ENCODE measurements at places on chromosomes 13 and 19. TPM values are rescaled to one million over a fixed set of nuclear protein-coding genes. Genes with fewer than 3 reads are reported as not detected.

Gene CCDC169
- 0.40 TPM for total RNA-seq

DNA sequence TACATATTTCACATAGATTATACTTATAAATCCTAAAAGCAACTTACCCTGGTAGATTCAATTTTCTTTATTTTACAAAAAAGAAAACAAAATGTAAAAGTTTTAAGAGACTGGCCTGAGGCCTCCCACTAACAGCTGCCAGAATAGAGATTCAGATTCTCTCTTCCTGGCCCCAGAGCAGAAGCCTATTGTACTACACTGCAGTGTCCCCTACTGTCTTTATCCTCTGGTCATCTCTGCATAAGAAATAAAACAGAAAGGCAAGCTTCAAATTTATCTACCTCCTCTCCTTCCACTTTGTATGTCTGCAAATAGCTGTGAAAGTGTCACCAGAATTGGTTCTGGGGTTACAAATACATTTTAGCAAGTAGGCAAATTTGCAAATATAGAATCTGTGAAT lies 1004.1 kb upstream of the PCDH9 start:
- no peak for ATAC-seq

Gene ACER1
- total RNA-seq: 1.8 TPM

DNA sequence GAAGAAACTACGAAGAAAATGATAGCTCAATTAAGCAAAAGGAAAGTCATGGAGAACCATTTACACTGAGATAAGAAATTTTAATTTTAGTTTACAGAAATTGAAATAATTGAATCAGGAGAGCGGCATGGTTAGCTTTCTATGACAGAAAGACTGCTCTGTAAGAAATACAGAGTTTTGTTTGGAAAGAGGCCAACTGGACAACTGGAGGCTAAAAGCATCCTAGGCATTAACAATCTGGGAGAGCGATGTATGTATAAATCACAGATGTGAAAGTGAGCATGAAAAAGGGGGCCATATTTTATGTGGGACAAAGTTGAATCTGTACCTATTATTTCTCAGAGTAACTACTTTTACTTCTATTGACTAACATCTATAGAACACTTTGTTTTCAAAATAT lies 1608.8 kb upstream of the PCDH20 start:
- ATAC-seq: no peak

Gene CRB3
- 37.3 TPM for total RNA-seq

DNA sequence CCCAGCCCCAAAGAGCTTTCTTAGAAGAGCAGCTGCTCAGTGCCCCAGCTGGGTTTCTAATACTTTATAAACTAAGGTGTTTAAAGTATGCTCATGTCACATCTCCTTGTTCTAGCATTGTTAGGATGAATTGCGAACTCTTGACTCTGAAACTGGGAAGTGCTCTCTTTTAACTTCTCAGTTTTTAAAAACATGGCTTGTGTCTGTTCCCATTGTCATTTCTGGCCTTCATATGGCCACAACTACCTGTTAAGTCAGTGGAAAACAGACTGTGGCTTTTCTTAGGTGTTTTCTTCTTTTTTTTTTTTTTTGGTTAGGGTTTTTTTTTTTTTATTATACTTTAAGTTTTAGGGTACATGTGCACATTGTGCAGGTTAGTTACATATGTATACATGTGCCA lies 164.7 kb downstream of the KCNRG start:
- ATAC-seq: no peak

Gene AMER2
- total RNA-seq: not detected

GRCh38 chr13:25379011-25379410 lies 7.2 kb downstream of the ATP8A2 start:
- ATAC-seq: no peak

- ATAC-seq: no peak
Observed at GRCh38 chr19:1810439-1811160, 1.5 kb downstream of the ATP8B3 start.

DNA sequence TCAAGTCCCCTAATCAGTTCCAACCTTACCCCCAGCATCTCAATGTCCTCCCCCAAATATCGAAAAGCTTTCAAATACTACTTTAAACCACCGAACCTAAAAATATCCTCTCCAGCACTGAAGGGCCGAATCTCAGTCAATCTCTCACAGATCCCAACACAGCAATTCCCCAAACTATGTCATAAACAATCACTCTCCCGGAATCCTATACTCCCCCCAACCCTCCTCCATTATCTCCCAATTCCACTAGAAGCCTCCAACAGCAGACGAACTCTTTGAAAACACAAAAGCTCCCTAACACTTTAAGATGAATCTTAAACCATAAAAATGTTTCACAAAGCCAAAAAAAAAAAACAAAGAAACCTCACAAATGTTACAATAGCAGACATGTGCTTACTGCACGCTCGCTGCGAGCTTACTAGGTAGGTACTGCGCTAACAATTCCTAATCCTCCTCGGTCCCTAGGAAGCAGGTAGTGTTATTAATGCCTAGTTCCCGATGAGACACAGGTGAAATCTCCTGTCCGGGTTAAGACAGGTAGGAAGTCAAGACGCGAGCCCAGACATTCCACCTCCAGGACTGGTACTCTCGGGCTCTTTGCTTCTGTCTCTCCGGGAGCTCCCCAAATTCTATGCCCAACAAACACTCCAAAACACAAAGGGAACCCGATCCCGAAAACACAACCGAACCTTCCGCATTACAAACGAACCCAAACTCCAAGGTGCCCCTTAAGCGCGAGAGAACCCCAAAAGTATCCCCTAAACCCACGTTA lies 14.2 kb downstream of the FBXO46 start:
- peak; percentile 33 for ATAC-seq

- no peak for ATAC-seq
Observed at GRCh38 chr19:677601-678436, 1.6 kb downstream of the FSTL3 start.

Gene WASF3
- 2.0 TPM for total RNA-seq

Gene ZNF565
- 2.1 TPM for total RNA-seq

Gene PSG6
- total RNA-seq: not detected

DNA sequence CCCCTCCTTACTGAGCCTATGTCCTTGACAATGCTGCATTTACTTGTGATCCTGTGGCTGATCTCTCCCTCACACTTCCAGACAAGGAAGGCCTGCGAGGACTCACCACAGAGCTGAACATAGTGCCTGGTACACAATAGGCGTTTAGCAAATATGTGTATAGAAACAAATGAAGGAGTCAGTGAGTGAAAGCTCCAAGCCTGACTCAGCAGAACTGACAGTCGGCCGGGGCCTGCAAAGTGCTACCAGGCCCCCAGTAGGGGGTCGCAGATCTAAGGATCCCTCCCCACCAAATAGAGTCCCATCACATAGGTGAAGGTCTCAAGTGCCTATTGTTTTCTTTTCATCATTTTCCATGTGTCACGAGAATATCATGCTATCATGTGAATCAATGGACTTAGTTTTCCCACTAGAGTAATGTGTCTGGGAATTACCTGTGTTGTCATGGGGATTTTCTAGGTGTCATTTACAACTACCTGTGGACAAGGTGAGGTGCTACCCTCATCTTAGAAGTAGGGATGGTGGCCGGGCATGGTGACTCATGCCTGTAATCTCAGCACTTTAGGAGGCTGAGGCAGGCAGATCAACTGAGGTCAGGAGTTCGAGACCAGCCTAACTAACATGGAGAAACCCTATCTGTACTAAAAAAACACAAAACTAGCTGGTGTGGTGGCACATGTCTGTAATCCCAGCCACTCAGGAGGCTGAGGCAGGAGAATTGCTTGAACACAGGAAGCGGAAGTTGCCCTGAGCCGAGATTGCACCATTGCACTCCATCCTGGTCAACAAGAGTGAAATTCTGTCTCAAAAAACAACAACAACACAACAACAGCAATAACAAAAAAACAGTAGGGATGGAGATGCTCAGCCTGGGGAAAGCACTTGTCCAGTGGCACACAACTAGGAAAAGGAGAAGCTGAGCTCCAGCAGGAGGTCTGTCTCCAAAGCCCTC lies 50.3 kb upstream of the CYP2A7 start:
- ATAC-seq: no peak

Gene LRFN3
- 7.7 TPM for total RNA-seq

GRCh38 chr13:73138638-73139491 lies 80.1 kb downstream of the KLF5 start:
- ATAC-seq: no peak

Gene BRME1
- 5.7 TPM for total RNA-seq

Gene NCAN
- not detected for total RNA-seq

GRCh38 chr13:37766502-37766901 lies 103.1 kb downstream of the TRPC4 start:
- no peak for ATAC-seq

GRCh38 chr13:27969866-27970229 lies 733 bp upstream of the CDX2 start:
- no peak for ATAC-seq

GRCh38 chr19:37905946-37906868 lies at the start of gene WDR87:
TSS of gene WDR87 (minus strand) at chr19:37906594. CDS start at chr19:37898239, 8,355 bp downstream.
- peak; percentile 38 for ATAC-seq

DNA sequence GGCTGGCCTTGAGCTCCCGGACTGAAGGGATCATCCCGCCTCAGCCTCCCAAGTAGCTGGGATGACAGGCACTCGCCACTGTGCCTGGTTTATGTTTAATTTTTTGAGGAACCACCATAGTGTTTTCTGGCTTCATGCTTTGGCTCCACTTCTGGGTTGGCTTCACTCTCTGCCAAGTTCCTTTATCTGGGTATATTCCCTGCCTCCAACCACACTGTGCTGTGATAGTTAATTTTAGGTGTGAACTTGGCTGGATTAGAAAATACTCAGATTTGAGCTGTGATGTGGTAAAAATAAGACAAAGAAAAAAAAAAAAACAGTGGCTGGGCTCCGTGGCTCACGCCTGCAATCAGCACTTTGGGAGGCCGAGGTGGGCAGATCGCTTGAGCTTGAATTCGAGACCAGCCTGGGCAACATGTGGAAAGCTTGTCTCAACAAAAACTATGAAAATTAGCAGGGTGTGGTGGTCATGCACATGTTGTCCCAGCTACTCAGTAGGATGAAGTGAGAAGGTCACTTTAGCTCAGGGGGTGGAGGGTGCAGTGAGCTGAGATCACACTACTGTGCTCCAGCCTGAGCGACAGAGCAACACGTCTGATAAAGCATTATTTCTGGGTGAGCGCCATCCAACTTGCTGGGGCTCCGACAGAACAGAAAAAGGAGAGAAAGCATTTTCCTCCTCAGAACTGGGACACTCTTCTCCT lies 7.5 kb upstream of the ILF3 start:
- ATAC-seq: no peak

DNA sequence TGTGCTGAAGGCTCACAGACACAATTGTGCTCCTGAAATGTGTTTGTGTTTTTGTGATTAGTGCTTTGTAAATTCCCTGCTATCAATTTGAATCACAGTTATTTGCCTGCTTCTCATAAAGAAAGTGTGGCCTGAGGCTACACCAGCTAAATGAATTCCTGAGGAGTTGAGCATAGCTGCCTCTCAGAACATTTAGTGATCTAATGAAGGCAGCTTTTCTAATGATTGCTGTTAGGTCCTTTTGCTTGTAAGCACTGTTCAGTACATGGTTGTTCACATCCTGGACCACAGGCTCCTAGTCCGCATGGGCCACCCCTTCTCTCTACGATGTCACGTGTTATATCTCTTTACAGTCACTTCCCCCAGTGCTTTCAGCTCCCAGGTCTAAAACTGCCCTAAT lies 238.2 kb downstream of the B3GLCT start:
- no peak for ATAC-seq

- ATAC-seq: no peak
Observed at GRCh38 chr19:29618434-29618833, 12.4 kb downstream of the POP4 start.

- no peak for ATAC-seq
Observed at GRCh38 chr19:35675589-35676140, 9.3 kb downstream of the UPK1A start.
